Activated CD4-positive, alpha-beta T cell treated with anti-CD3 and anti-CD28 coated beads for 36 hours (primary cell): ENCODE measurements at places on chromosomes 12 and 14. TPM values are rescaled to one million over a fixed set of nuclear protein-coding genes. Genes with fewer than 3 reads are reported as not detected.

PIANP gene
- 0.93 TPM for total RNA-seq

SOAT2 gene
- 0.79 TPM for total RNA-seq

FIGNL2 gene
- 0.19 TPM for total RNA-seq

ADIPOR2 gene
- total RNA-seq = 51.7 TPM

ANO4 gene
- not detected for total RNA-seq
